ENCODE measurements at places on chromosomes 1 and 21. TPM values are rescaled to one million over a fixed set of nuclear protein-coding genes. Genes with fewer than 3 reads are reported as not detected.

Gene C1orf226
- 0.24 TPM for total RNA-seq

Gene GPR157
- total RNA-seq: 26.0 TPM

Gene SLC9C2
- not detected for total RNA-seq

Gene HES5
- total RNA-seq: 5.1 TPM

Gene USH2A
- not detected for total RNA-seq

Gene LRRC39
- total RNA-seq: 0.43 TPM

Gene ATP8B2
- total RNA-seq: 11.3 TPM

Gene MEF2D
- 3.6 TPM for total RNA-seq

Gene FMO5
- 1.2 TPM for total RNA-seq

Gene OR10Z1
- not detected for total RNA-seq

Gene KCNE2
- not detected for total RNA-seq

Gene TMEM51
- total RNA-seq: 26.0 TPM

Gene PERM1
- not detected for total RNA-seq

Gene CRYAA
- total RNA-seq: not detected

Gene NDUFS5
- total RNA-seq: 340 TPM

Gene SIK1
- 21.5 TPM for total RNA-seq

Gene LPGAT1
- 55.2 TPM for total RNA-seq

Gene MROH9
- total RNA-seq: not detected

Gene CYYR1
- 1.1 TPM for total RNA-seq

Gene S100A1
- total RNA-seq: not detected

Gene S100A10
- total RNA-seq: 165 TPM

Gene PSRC1
- total RNA-seq: 1.1 TPM

Gene LIN9
- total RNA-seq: 4.5 TPM

Gene RIPPLY3
- total RNA-seq: not detected

Gene PLD5
- total RNA-seq: 0.21 TPM

Gene TAS1R1
- total RNA-seq: not detected

Gene KLHDC8A
- not detected for total RNA-seq

Gene WDR64
- total RNA-seq: not detected

Gene CYP2J2
- 1.1 TPM for total RNA-seq

Gene SPRR2A
- 3.0 TPM for total RNA-seq

Gene PLA2G5
- total RNA-seq: not detected

Gene SASS6
- total RNA-seq: 1.4 TPM

Gene C1orf87
- total RNA-seq: not detected

Gene ZYG11A
- total RNA-seq: 0.48 TPM

Gene DTL
- total RNA-seq: 3.0 TPM

Gene CD1B
- total RNA-seq: not detected

Gene ARTN
- 37.7 TPM for total RNA-seq

Gene FAM43B
- not detected for total RNA-seq

Gene TINAGL1
- 186 TPM for total RNA-seq

Gene TNFRSF14
- 22.7 TPM for total RNA-seq

Gene VTCN1
- total RNA-seq: 4.8 TPM

Measured in tracheal epithelial cell (primary cell).